Stomach (tissue), 19 donors: ENCODE measurements at places on chromosomes 2 and 18. TPM values are rescaled to one million over a fixed set of nuclear protein-coding genes. Genes with fewer than 3 reads are reported as not detected.

DNA sequence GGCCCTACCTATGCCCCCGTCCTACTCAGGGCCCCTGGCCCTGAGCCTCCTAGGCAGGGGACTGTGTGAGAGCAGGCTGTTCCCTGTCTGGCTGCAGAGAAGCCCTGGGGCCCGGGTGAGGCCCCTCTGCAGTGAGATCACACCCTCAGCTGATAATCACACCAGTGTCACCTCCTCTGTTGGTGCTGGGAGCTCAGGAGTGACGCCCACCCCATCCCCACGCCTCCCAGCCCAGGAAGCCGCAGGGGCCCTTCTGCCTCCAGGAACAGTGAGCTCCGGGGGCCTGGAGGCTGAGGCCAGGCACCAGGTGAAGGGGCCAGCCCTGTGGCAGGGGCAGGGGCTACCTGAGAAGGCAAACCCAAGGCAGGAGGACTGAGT lies 20.0 kb downstream of the KCNIP3 start:
- no peak for DNase-seq

- DNase-seq: no peak
Measured at GRCh38 chr2:151437630-151438029, 27.9 kb downstream of the RIF1 start.

GRCh38 chr2:18454692-18455235 lies 105.7 kb downstream of the RDH14 start:
- DNase-seq: no peak

DNA sequence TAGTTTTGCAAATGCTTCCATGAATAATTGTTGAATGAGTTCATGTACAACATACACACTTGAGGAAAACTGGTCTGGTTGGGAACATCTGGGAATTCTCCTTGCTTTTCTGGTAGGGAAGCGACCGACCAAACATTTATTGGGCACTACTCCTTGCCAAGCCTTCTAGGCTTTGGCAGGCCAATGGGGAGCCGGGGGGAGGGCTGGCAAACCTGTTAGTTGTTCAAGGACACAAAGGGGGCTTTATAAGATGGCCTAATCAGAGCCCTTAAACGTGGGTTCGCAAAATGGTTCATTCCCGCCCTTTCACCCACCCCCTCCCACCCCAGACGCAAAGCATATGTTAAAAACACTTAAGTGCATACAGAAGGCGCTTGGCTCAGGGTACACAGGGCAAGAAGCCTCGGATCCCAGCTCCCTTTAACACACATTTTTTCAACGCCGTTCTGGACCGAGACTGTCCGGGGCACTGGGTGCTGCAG lies 844 bp upstream of the VSNL1 start:
- DNase-seq: no peak

GRCh38 chr2:168825126-168825525 lies 22.7 kb downstream of the NOSTRIN start:
- DNase-seq: no peak

DNA sequence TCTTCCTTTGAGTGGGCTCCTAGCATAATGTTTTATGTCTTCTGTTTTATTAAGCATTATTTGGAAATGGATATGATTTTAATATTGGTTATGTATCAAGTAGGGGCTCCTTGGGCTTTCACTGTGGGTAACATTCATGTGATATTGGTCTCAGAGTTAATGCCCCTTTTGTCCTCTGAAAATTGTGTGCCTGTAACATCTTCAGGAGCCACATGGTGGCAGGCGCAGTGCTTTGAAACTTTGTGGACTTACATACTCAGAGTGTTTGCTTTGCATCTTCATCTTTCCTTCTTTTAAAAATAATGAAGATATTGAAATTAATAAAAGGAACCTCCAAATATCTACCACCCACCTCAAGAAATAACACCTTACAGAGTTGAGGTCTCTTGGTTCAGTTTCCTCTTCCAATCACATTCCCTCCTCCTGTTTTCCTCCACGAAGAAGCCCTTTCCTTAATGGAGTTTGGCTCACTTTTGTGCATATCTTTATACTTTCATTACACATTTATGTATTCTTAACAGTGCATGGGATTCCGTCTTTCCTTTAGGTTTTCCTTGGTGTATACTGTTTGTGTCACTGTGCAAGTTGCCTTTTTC lies 73.5 kb downstream of the LIMS1 start:
- peak; percentile 65 for DNase-seq

GRCh38 chr18:13403786-13404549 lies 185.4 kb downstream of the LDLRAD4 start:
- no peak for DNase-seq

DNA sequence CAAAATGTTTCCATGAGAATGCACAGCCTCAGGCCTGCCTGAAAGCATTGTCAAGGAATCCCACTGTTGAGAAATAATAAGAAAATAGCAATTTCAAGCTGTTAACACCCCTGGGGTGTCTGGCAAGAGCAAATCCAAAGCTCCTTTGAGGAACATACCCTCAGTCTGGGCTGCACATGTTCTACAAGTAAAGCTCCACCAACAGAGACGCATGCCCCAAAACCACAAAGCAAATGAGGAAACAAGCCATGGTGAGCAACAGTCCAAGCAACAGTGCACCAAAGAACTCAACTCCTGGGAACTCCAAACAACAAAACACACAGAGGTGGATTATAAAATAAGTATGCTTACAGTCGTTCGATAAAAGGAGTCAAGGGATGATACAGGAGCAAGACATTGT lies 40.3 kb downstream of the CYP27C1 start:
- no peak for DNase-seq

DNA sequence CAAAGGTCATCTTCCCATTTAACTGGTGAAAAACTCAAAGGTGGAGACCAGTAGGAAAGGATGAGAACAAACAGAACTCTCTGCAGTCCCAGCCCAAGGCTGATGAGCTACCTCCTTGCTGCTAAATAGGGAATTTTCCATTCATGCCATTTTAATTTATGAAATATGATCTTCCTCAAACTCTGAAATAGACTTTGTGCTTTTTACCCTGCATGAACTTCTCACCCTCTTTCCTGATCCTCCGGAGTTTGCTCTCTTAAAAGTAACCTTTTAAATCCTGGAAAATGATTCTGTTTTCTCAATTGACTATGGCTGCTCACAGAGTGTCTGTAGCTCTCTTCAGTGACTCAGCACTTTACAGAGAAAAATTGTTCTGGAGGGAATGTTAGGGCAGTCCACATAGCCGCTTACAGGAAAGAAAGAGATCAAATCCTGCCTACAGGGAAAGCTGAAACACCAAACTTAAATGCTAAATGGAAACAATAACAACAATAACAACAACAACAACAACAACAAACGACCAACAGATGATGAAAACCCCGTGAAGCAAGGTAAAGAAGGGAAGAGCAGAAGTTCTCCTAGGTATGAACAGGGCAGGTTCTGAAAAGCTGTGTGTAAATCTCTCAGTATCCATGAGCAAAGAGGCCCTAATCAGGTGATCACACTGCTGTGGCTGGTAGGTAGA lies 79.8 kb upstream of the SESTD1 start:
- DNase-seq: no peak

GRCh38 chr2:176280867-176281658 lies 11.8 kb downstream of the MTX2 start:
- no peak for DNase-seq

- DNase-seq: no peak
Measured at GRCh38 chr2:101736233-101736632, 38.7 kb downstream of the MAP4K4 start.

The SLC9A2 gene
- total RNA-seq: 24.6 TPM

The CPLX4 gene
- total RNA-seq: not detected

The PSMA8 gene
- total RNA-seq: not detected

The MAP3K19 gene
- total RNA-seq: not detected
